ENCODE measurements at places on chromosomes 1 and 21.

- DNase-seq: peak; percentile 15
Observed at GRCh38 chr1:27044613-27045151, 32.0 kb upstream of the TENT5B start.

GRCh38 chr1:234928642-234929041, 200.0 kb downstream of the TOMM20 start:
- DNase-seq: no peak

DNA sequence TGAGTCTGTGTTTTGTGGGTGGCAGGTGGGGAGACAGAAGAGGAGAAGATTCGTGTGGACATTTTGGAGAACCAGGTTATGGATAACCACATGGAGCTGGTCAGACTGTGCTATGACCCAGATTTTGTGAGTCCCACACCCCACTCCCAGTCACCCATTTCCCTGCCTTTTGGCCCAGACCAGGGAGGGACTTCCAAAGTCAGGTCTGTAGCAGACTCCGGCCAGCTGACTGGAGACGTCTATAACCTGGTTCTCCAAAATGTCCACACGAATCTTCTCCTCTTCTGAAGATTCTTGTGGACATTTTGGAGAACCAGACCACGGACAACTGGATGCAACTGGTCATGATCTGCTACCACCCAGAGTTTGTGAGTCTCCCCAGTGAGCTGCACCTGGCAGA, 1.6 kb downstream of the GSTM5 start:
- no peak for DNase-seq

GRCh38 chr1:47684964-47685762, 247.3 kb downstream of the FOXD2 start:
- DNase-seq: no peak

- DNase-seq: no peak
Observed at GRCh38 chr1:2986549-2987305, 34.5 kb upstream of the ACTRT2 start.

- DNase-seq: no peak
Observed at GRCh38 chr1:22327411-22327810, 124.2 kb upstream of the ZBTB40 start.

- DNase-seq: no peak
Observed at GRCh38 chr21:39671986-39672385, 59.2 kb downstream of the B3GALT5 start.

DNA sequence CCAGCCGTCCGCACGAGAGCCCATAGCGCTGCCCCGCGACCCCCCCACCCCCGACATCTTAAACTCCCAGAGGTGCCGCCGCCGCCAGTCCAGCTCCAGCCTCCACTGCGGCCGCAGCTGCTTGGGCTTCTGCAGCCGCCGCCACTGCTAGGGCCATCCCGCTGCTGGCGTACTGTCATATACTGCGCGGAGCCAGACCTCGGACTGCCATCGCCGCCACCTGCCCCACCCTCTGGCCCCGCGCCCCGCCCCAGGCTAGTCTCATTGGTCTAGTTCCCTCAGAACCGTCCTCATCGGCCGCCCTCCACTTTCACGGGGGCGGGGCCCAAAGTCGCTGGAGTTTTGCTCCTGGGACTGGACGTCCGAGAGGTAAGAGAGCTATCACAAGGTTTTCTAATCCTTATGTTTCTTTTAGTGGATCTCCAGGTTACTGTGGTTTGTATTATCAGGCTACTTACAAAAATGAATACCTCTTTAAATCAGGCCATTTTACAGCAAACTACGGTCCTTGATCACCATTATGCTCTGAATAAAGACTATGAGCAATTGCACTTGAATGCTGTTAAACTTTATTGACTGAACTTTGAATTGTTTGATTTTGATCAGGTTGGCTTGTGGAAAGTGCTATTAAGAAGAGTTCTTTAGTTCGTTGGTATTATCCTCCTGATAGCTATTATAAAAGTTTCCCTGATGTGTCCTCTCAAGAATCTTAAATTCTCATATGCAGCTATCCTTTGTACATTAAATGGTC, 2.8 kb upstream of the CD1D start:
- DNase-seq: peak; percentile 19

GRCh38 chr1:64933296-64934070, 32.9 kb downstream of the JAK1 start:
- no peak for DNase-seq

DNA sequence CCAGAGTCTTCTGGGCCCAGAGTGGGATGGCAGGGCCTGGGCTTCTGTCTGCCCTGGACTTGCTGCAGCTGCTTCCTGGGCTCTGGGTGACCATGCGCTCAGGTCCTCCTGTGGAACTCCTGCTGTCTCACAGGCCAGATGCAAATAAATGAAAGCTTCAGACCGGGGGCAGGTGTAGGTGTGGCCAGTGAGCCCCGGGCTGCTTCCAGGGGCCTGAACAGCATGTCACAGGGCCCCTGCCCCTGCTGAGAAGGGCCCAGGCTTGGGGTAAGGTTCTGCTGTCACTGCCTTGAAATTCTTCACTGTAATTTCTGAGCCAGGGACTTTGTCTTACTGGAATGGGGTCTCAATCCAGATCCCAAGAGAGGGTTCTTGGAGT, 2.5 kb upstream of the PKNOX1 start:
- no peak for DNase-seq

- DNase-seq: no peak
Observed at GRCh38 chr21:43892984-43893535, 28.0 kb downstream of the AGPAT3 start.

- DNase-seq: no peak
Observed at GRCh38 chr1:35708441-35708921, 10.2 kb downstream of the C1orf216 start.

DNA sequence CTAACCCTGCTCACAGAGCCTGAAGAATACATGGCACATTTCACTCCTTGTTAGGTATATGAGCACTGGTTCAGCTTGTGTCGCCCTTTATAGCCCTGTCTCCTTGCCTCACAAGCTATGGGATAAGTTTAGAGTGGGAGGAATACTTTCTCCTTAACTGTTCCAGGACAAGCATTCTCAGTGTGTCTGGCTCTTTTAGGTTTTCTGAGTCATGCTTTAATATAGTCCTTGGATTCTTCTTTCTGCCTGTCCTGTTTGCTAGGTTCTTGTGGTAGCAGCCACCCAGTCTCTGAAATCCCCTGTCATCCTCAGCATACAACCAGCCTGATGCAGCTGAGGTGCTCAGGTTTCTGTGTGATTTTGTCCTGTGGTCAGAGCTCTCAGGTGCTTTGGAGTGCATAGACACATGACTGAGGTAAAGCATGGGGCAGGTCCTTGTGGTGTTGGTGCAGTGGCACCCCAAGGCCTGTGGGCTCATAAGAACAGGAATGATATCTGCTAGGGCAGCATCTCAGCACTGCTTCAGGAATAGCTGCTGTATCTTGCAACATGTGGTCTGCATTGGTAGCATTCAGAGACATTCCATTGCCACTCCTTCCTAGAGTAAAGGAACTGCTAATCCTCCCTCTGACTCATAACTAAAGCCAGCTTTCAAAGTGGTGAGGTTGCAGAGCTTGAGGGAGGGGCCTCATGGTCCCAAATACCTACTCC, 14.2 kb upstream of the CASQ2 start:
- no peak for DNase-seq

DNA sequence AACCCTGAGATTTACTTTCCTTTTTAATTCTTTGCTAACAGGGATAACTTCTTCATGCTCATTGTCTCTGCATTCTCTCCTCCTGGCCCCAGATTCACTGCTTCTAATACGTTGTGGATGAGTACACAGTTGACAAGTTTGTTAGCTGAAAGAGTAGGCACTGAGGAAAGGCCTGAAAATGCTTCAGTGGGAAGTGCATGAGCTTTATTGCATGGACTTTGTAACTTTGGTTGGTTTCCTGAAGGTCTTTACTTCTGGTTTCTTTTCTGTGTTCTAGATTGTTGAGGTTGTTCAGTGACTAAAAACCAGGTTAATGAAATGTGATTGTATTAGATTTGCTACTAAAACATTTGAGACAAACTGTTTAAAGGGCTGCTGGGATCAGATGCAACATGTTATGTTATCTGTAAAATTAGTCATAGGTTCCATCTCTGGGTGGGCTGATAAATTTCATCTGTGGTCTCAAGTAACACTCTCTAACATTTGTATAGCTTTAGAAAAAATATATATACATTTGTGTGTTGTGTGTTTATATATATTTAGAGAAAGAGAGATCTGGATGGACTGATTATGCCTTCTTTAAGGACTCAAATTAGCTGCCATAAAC, 19.1 kb downstream of the LRIG2 start:
- DNase-seq: no peak

DNA sequence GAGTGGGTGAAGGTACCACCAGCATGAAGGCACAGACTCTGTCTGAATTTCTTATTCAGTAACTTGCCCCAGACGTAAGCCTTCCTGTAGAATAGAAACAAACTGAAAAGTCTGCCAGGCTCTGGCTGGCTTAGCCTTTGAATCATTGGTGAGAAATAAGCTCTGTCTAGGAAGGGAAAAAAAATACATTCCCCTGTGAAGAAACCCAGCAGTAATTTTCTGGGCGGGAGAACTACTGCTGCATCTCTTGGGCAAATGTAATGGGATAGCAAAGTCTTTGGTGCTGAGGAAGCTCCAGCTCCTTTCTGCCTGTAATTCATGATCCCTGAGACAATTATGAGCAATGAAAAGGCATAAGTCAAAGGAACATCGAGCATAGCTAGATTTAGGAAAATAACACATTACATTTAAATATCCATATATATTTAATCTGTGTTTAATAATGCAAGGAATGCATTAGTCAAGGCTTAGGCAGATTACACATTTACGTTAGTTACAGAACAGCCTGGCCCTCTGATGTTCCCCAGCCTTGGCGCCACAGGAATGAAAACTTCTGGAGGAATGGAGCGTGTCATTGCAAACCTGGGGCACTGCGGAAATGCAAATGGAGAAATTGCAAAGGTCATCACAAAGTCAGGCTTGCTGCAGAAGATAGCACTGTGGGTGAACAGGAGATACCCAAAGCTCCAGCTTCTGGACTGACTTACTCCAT, 216.3 kb upstream of the CAMK1G start:
- DNase-seq: no peak

- DNase-seq: no peak
Observed at GRCh38 chr1:156451505-156452160, 48.9 kb downstream of the MEF2D start.

DNA sequence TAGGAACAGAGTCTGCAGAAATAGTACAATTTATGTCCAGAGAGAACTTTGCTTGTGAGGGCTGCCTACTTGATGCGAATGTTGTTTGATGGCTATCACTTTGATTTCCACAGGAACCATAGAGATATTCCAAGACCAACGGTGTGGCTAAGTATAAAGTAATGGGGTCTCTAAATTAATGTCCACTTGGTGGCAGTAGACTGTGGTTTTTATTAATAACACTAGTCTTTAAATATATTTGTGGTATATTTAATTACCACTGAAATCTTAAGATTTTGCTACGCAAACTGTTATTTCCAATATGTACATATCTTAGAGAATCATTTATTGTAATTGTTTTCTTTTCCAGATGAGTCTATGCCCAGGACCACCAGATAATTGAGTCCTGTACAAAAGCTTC, 647.9 kb downstream of the PLA2G4A start:
- DNase-seq: no peak

DNA sequence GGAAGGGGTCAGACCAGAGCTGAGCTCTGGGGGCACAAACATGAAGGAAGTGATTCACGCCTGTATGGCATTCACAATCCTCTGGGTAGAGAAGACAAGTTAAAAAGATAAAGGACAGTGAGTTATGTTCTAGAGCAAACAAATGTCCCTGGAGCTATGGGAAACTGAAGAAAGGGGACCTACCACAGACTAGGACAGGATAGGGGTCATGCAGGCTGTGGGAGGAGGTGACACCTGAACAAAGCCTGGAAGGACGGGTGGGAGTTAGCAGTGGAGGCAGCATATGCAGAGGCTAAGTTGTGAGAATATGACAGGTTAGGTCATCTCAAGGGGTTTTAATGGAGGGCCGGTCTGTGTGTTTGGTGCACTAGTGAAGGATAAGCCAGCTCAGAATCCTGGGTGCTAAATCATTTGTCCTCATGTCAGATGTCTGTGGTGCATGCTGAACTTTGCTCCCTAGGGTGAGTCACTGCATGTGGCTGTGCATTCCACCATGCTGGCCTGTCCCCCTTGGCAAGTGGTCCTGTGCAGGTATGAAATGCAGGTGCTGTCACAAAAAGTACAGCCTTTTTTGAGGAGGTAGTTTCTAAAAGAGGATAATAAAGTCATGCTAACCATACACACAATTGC, 28.5 kb downstream of the TNN start:
- DNase-seq: no peak

- no peak for DNase-seq
Observed at GRCh38 chr1:230879778-230880177, 11.5 kb upstream of the C1orf198 start.

DNA sequence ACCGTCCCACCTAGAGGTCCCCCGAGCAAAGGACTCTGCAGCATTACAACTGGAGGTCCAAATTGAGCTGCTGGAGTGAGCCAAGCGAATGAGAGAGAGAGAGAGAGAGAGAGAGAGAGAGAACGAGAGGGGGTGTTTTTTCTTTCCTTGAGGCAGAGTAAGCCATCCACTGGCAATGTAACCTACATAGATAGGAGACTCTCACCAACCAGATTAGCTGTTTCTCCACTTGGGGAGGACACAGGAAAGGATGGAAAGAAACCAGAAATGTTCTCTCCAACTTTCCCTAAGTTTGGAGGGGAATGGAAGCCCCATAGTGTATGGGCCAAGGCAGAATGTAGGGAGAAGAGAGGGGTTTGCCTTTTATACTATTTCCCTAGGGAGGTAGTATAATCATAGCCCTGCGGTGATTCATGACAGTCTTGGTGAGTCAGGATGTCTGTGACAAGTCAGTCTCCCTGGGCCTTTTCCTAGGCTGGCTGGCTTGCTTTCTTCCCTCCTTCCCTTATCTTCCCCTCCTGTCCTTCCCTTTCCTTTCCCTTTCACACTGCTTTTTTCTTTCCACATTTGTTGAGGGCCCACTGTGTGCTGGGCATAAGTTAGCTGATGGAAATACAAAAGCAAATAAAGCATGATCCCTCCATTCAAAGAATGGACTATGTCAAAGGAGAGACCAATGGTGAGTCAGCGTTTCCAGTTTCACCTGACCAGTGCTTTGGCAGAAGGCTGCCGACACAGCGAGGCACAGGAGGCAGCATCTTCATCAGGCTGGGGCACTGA, 7.1 kb downstream of the FNDC7 start:
- no peak for DNase-seq

GRCh38 chr1:10606064-10606463, 131.3 kb downstream of the PEX14 start:
- DNase-seq: no peak

GRCh38 chr1:246157516-246157915, 349.6 kb downstream of the SMYD3 start:
- no peak for DNase-seq

GRCh38 chr1:171904778-171905450, 63.6 kb downstream of the DNM3 start:
- DNase-seq: no peak

DNA sequence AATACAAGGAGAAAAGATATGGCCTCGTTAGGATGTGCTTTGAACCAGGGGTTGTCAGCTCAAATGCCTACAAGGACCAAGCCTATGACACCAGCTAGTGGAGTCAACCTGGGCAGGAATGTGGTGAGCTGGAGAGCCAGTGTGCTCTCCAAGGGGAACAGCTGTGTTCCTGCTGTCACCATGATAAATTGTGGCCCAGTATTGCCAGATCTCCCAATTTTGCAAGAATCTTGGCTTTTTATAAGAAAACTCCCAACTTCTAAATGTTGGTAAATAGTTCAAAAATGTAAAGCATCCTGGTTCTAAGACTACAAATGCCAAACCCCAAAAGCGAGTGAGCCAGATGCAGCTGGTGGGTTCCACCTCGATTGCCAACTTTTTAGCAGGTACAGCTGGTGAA, 391.1 kb downstream of the PLPP3 start:
- no peak for DNase-seq

GRCh38 chr1:154779551-154780189, 90.4 kb downstream of the KCNN3 start:
- no peak for DNase-seq
